ENCODE measurements at places on chromosomes 4 and X.

DNA sequence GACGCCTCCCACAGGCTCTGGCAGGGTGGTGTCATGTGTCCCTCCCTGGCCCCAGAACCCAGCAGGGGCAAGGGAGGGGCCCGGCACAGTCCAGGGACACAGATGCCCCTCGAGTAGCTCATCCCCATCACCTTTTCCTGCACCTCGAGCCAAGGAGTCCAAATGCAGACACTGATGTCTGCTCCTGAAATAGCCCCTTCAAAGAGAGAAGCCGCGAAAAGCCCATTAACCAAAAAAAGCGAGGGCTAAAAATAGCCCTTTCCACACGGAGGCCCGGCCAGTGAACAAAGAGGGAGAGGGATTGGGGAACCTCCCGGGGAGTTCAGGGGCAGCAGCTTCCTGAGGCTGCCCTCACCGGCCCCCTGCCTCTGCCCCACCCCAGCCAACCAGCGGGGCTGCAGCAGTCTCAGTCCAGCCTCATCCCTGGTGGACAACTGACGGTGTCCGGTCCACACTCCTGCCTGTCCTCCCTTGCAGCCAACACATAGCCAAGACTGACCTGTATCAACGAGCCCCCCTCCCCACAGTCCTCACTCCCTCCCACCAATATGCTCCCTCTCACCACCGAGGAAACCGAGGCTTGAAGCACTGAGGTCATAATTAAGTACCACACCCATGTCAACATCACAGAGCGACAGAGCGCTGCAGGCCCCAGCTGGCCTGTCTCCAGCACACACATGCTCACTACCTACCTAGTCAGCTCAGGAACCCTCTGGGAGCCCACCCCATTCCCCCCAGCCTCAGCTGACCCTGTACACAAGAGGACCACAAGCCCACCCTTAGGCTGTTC lies 23.9 kb downstream of the WDR1 start:
- no peak for DNase-seq

DNA sequence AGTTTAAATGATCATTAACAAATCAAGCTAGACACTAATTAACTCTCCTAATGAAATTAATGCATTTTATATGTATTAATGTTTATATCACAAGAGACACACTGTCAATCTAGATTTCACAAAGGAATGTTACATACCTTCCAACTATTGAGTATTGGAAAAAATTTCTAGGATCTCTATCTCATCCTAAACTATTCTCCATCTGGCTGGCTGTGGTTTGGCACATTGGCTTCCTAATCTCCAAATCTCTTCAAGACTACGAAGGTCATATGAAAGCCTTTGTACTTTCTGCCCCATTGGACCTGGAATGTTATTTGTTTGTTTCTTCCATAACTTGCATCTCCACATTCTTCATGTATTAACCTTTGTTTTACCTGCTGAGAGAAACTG lies 1160.0 kb downstream of the ADGRL3 start:
- DNase-seq = no peak

DNA sequence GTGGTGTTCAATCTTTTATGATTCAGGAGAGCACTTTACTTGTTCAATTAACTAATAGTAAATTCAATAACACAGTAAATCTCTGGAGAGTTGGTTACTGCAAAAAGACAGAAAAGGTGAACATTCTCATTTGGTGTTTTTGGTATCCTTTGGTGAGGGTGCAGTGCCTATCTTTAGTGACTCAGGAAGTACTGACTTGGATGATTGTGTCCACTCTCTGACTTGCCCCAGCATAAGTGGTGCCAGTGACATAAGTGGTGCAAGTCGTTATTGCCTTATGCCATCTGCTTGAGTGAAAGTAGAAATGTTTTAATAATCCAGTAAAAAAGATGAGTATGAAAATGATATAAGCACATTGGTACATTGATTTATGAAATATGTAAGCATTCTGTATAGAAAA lies 27.0 kb downstream of the GUCY1B1 start:
- no peak for DNase-seq

DNA sequence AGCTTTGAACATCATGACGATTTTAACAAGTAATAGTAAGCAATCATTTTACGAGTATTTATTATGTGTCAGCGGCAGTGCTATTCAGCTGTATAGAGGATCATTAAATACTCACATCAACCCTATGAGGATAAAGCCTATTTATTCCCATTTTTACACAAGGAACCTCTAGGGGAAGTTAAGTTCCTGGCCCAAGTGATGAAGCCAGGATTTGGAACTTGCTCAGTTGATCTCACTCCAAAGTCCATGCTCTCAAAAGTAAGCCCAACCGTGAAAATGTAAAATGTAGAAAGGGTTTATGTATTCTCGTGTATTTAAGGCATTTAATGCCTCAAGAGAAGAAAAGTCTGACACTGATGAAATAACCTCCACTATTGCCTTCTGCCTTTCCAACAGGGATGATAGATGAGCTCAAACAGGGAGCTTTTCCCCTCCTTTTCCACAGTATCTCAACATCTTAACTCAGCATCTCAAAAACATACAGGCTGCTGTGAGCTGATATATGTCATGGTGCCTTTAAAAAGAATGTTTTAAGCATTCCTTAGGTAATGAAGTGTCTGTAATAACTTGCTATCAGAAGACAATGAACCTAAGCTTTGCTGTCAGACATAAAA lies 35.0 kb upstream of the PLA2G12A start:
- no peak for DNase-seq

DNA sequence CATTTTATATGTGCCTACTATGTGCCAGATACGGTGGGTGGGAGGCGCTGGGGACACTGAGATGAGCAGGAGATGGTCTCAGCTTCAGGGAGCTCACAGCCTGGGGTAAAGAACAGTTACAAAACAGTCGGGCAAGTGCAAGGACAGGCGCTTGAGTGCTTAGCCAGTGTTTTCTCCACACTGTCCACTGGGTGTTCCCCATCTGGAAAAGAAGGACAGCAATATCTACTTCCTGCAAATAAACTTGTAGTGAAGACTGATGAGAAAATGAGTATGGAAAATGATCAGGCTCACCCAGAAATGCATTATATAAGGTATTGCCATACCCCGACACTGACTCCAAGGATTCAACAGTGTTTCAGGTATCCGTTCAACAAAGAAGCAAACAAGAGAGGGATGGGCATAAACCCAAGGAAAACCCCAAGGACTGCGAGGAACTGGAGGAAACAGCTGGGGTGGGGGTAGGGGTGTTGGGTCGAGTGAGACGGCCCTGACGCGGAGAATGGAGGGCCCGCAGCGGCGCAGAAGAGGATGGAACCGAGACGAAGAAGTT lies 835 bp downstream of the TMEM185A start:
- DNase-seq = peak; percentile 41

- DNase-seq = no peak
Observed at GRCh38 chrX:148670277-148670676, 169.9 kb downstream of the AFF2 start.

GRCh38 chr4:4659871-4660651 lies 118.2 kb upstream of the STX18 start:
- peak; percentile 92 for DNase-seq

GRCh38 chrX:133646719-133647116 lies 231.4 kb upstream of the GPC4 start:
- DNase-seq = no peak
